Stimulated activated CD8-positive, alpha-beta memory T cell treated with anti-CD3 and anti-CD28 coated beads, Interleukin-7, amount 100 ng/mL, for 4 hours (primary cell): ENCODE measurements at places on chromosomes 4 and X.
A peak's percentile ranks its signal among the peaks of the same experiment; 100 is the strongest.

- no peak for DNase-seq
Observed at GRCh38 chr4:107837317-107837716, 12.6 kb downstream of the SGMS2 start.

DNA sequence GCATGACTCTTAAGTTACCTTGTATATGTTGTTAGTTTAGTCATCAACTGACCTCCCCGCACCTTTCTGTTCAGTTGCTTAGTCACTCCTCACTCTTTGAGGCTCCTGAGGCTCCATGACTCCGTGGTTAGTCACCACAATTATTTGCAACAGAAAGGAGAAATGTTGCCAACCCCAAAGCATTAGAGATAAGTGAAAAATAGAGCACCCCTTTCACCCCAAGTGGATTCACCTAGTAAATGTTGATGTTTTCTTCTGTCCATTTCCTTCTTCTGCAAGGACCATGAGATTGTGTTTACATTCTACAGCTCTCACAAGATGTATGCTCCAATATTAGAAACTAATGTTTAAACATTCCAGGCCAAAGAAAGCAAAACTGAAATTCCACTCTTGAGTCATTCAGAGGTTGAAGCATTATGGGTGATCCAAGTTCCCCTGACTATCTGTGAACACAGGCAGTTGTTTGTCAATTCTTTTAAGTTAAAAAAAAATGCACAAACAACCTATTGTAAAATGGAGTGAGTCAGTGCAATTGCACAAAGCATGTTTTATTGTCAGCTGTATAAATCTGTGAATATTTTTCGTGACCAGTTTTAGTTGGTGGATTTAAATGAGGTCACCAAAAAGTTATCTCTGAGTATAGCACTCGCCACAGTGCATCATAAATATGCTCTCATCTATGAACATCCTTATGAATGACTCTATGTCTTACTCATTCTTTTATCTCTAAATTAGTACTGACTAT, 552.4 kb upstream of the MAGEB2 start:
- no peak for DNase-seq

DNA sequence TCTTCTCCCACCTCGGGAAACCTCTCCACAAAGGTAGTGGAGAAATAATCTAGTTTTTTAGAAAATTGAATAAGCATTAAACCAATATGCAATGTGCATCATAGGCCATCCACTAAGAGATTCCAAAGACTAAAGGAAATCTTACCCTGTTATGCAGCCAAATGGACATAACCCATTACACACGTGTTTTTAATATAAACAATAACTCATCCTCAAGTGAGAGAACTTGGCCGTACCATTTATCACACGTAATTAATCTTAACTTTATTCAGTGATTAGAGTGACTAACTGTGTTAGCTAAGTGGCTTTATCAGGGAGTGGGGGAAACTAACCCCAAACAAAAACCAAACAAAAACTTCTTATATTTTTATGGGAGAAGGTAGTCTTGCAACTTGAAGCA, 57.8 kb downstream of the AFM start:
- DNase-seq = no peak

- no peak for DNase-seq
Observed at GRCh38 chr4:182219411-182220056, 23.7 kb upstream of the TENM3 start.

- no peak for DNase-seq
Observed at GRCh38 chr4:2008671-2008920, 178 bp downstream of the NELFA start.

DNA sequence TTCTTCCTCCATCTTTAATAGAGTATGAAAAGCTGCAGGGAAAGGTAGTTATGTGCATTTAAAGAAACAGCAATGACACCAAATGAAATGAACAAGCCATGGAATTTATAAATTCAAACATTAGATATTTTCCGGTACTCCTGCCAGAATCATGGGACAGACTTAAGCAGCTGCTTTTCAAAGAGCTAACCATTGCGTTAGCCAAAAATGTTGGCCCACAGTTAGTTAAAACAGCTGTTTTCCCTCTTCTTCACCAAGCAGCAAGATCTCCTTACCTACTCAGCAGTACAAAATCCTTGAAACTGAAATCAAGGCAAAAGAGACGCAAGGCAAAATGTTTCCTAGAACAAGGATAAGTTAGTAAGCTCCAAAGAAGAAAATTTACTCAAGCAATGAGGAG, 64.0 kb downstream of the MANBA start:
- no peak for DNase-seq

DNA sequence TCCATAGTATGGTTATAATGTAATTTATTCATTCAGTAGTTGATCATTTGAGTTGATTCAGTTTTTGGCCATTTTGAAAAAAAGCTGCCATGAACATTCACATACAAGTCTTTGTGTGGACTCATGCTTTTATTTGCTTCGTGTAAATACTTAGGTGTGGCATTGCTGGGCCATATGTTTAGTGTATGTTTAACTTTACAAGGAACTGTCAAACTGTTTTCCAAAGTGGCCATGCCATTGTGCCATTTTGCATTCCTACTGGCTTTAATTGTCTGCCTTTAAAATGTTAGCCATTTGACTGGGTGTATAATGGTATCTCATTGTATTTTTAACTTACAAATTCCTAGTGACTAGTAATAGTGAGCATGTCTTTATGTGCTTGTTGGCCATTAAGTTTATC, 8.8 kb downstream of the MTM1 start:
- no peak for DNase-seq

DNA sequence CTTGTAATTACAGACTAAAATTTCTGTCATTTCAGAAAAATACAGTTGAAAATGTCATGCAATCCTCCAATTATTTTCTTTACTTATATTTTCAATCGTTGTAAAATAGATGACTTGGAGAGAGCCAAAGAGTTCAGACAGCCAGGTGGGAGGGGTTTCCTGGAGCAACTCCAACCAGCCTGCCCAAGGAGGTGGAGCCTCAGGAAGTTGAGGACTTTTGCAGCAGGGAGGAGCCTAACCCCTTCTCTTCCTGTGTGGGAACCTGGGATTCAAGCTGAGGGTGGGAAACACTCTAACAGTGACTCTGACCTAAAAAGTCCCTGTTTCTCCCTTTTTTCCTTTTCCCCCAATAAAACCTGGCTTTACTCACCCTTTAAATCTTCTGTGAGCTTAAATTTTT, 72.2 kb upstream of the GABRG1 start:
- DNase-seq = no peak

GRCh38 chr4:158578476-158578875, 56.8 kb downstream of the RXFP1 start:
- DNase-seq = no peak

GRCh38 chr4:119930546-119930945, 136.1 kb downstream of the MAD2L1 start:
- no peak for DNase-seq

- peak; percentile 9 for DNase-seq
Observed at GRCh38 chr4:74038425-74039314, at the start of gene CXCL3. Gene CXCL3 (minus strand): TSS chr4:74038689. CDS start chr4:74038611, 78 bp downstream.

- DNase-seq = no peak
Observed at GRCh38 chr4:64538219-64538618, 129.0 kb upstream of the TECRL start.

DNA sequence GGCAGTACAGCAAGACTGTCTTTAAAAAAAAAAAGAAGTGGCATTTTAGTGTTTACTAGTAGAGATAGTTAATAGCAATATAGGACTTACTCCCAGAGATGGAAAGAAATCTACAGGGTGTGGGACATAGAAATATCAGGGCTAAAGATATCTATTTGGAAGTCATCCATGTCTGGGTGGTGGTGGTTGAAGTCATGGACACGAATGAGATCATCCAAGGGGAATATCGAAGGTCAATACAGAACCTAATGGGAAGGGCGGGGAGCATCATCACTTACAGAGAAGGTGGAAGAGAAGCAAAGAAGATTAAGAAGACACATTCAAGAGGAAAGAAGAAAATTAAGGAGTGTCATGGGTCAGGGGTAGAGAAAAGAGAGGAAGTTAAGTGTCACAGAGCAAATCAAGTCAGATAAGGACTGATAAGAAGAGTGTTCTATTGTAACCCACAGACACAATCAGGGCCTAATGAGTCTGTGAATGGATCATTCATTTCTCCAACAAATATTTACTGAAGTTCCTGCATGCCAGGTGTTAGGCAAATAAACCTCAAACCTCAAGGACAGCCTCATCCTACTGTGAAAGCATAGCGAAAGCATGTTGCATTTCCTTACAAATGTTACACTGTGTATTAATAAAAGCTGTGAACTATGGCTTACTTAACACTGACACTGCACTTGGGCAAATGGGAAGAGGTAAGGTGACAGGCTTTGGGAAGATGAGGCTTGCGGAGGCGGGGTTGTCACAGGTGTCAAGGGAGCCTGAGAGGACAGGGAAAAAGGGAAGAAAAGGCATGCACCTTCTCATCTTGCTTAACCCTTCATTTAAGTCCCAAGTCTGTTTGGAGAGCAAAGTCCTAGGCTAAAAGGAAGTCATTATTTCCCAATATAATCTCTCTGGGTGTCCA, 65.3 kb downstream of the ELOVL6 start:
- no peak for DNase-seq

DNA sequence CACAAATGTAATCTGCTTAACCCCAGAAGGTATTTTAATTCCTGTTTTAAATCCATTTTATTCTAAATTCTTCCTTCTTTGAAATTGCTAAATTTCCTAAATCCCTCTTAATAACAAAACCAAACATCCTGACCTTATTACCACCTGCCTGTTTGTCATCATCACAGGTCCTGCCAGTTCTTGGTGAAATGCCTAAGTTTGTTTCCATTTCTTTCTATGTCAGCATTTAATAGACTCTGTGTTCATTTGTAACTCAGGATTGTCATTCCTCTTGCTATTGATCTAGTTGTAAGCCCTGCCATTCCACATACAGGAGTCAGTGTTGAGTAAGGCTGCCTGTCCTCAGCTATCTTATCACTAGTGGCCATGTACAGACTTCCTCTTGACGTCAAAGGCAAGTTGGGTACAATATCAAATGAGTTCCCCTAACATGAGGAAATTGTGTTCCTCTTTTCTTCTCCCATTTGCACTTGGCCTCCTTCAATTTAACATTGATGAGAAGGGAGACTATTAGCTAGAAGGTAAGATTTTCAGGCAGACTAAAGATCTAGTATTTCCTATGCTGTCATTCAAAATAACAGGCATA, 440.1 kb downstream of the AFF2 start:
- no peak for DNase-seq

DNA sequence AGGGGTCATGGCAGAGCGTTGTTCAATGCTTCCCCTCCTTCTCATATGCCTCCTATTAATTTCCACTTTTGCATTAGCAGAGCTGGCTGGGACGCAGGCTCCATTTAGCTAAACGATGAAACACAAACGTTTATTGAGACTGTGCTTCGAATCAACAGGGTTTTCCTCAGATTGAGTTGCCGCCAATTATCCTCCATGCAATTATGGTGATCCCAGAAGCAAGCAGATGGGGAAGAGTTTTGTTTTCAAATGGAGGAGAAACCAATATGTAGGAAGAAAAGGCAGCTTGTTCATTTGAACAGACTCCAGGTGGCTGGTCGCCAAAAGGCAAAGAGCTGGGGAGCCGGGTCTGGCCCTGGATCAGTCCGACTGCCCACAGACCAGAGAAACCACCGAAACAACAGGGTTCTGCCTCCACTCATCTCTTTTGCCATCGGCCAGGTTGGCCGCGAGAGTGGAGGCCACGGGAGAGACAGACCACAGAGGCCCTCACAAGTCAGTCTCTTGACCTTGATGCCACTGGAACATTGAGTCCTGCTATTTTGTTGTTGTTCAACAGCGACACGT, 184.8 kb downstream of the GBA3 start:
- no peak for DNase-seq

- DNase-seq = no peak
Observed at GRCh38 chr4:157075811-157076577, at the start of gene GLRB. Gene GLRB (plus strand): TSS chr4:157076150. CDS start chr4:157078025, 1,875 bp downstream.

GRCh38 chr4:113071274-113071673, 21.8 kb downstream of the ANK2 start:
- DNase-seq = no peak

DNA sequence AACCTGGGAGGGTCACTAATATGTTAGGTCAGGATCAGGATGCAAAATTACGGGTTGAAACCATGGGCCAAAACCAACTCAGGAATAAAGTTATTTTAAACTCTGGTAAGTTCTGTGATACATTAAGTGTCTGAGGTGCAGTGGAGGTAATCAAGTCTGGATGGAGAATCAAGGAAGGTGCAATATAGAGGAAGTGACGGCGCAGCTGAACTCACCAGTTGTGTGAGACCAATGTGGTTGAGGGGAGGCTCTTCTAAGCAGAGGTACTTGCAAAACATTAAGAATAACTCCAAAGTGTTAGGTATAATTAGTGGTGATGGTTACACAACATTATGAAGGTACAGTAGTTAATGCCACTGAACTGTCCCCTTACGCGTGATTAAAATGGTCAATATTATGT, 19.7 kb downstream of the GAB3 start:
- no peak for DNase-seq

GRCh38 chr4:26311633-26312032, 9.2 kb upstream of the RBPJ start:
- no peak for DNase-seq

GRCh38 chrX:117711782-117712181, 404.8 kb downstream of the KLHL13 start:
- no peak for DNase-seq

GRCh38 chrX:37871626-37872302, 24.4 kb upstream of the DYNLT3 start:
- no peak for DNase-seq

DNA sequence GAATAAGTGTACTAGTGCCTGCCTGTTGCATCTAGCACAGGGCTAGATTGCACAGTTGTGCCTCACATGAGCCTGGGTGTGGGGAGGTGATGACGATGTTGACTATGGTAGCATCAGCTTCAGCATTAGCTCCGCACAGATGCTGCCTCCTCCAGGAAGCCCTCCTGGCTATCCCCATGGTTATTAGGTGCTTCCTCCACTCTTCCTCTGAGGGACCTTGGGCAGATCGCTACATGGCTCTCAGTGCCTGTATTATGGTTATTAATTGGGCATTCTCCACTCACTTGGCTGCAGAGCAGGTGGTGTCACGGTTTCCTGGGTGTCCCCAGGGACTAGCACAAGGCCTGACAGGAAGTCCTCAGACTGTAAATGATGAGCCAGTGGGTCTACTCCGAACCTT, 325.6 kb downstream of the ARHGAP10 start:
- DNase-seq = no peak

DNA sequence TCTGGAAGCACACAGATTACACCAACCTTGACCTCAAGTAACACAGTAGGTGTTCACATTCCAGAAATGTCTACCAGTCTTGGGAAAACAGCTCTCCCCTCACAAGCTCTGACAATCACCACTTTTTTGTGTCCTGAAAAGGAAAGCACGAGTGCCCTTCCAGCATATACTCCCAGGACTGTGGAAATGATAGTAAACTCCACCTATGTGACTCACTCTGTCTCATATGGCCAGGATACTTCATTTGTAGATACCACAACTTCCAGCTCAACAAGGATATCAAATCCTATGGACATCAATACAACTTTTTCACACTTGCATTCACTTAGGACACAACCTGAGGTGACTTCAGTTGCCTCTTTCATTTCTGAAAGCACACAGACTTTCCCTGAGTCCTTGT, 46.9 kb downstream of the ADGRG4 start:
- no peak for DNase-seq
